ENCODE measurements at places on chromosomes 1 and 21. TPM values are rescaled to one million over a fixed set of nuclear protein-coding genes. Genes with fewer than 3 reads are reported as not detected.

FCAMR gene
- polyA plus RNA-seq = 16.2 TPM

DYNLT4 gene
- polyA plus RNA-seq = not detected

MR1 gene
- polyA plus RNA-seq = 3.4 TPM

TMEM183A gene
- polyA plus RNA-seq = 76.1 TPM

TPTE gene
- polyA plus RNA-seq = not detected

CORT gene
- polyA plus RNA-seq = 2.3 TPM

DENND2C gene
- 3.5 TPM for polyA plus RNA-seq

TCEA3 gene
- 58.3 TPM for polyA plus RNA-seq

CRNN gene
- polyA plus RNA-seq = not detected

ACKR1 gene
- polyA plus RNA-seq = 0.29 TPM

TBCE gene
- 47.6 TPM for polyA plus RNA-seq

DMBX1 gene
- not detected for polyA plus RNA-seq

SHISAL2A gene
- polyA plus RNA-seq = 2.4 TPM

FCRLB gene
- 4.8 TPM for polyA plus RNA-seq

RORC gene
- 1.6 TPM for polyA plus RNA-seq

MMP23B gene
- 31.7 TPM for polyA plus RNA-seq

NMNAT2 gene
- 3.1 TPM for polyA plus RNA-seq

LEFTY1 gene
- polyA plus RNA-seq = 7.6 TPM

TP73 gene
- 1.4 TPM for polyA plus RNA-seq

CDCA8 gene
- 16.2 TPM for polyA plus RNA-seq

COQ8A gene
- 32.1 TPM for polyA plus RNA-seq

CRYAA gene
- polyA plus RNA-seq = 0.30 TPM

PPFIA4 gene
- polyA plus RNA-seq = 5.5 TPM

SELENON gene
- 76.5 TPM for polyA plus RNA-seq

RABGGTB gene
- 117 TPM for polyA plus RNA-seq

SV2A gene
- polyA plus RNA-seq = 8.4 TPM

RHOU gene
- polyA plus RNA-seq = 13.2 TPM

AMY1C gene
- polyA plus RNA-seq = not detected

TBX15 gene
- polyA plus RNA-seq = 0.30 TPM

CELA3B gene
- polyA plus RNA-seq = not detected

FAM72B gene
- polyA plus RNA-seq = 4.2 TPM

GJC2 gene
- polyA plus RNA-seq = 1.2 TPM

ADGRL4 gene
- polyA plus RNA-seq = 26.2 TPM

NID1 gene
- polyA plus RNA-seq = 168 TPM

CRABP2 gene
- 76.4 TPM for polyA plus RNA-seq

KRTAP19-3 gene
- not detected for polyA plus RNA-seq

ARHGAP29 gene
- polyA plus RNA-seq = 90.7 TPM

HTR6 gene
- polyA plus RNA-seq = 0.97 TPM

TTC39A gene
- polyA plus RNA-seq = 8.5 TPM

CD244 gene
- 0.44 TPM for polyA plus RNA-seq

TMEM200B gene
- 16.0 TPM for polyA plus RNA-seq

ALX3 gene
- not detected for polyA plus RNA-seq

WDR47 gene
- 14.4 TPM for polyA plus RNA-seq

PDE4B gene
- 8.7 TPM for polyA plus RNA-seq

RALGPS2 gene
- polyA plus RNA-seq = 32.1 TPM

FAM163A gene
- 0.58 TPM for polyA plus RNA-seq

MFAP2 gene
- polyA plus RNA-seq = 186 TPM

ROR1 gene
- 29.2 TPM for polyA plus RNA-seq

CASQ2 gene
- polyA plus RNA-seq = 0.75 TPM

PCP4L1 gene
- 1.4 TPM for polyA plus RNA-seq

Measured in left renal cortex interstitium (tissue), 4 donors.